Left renal pelvis (tissue), 4 donors: ENCODE measurements at places on chromosomes 4 and X. TPM values are rescaled to one million over a fixed set of nuclear protein-coding genes. Genes with fewer than 3 reads are reported as not detected.
A peak's percentile ranks its signal among the peaks of the same experiment; 100 is the strongest.

- DNase-seq = peak; percentile 20
Measured at GRCh38 chrX:69387567-69388487, 116.3 kb upstream of the NALF2 start.

Gene SEPSECS
- polyA plus RNA-seq = 10.7 TPM

Gene S100P
- polyA plus RNA-seq = 1.6 TPM

- DNase-seq = no peak
Measured at GRCh38 chr4:163703251-163703650, 208.8 kb downstream of the TMA16 start.

DNA sequence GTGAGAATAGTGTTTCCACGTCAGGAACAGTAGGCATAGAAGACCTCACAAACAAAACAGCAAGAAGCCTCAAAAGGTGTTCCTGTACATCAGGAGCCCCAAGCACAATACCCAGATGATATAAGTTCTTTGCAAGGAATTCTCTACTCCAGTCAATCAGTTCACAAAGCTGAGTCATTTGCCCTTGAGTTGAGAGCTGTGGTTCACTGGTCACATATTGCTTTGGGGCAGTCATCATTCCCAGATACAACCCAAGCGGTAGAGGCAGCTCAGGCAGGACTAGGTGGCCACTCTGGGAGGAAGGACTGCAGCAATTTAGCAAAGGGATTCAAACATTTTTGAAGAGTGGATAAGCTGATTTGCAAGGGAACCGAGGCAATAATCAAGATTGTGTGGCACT lies 551.5 kb upstream of the ZFP42 start:
- no peak for DNase-seq

Gene HSD17B13
- polyA plus RNA-seq = 0.58 TPM

Gene L1CAM
- polyA plus RNA-seq = 42.3 TPM

DNA sequence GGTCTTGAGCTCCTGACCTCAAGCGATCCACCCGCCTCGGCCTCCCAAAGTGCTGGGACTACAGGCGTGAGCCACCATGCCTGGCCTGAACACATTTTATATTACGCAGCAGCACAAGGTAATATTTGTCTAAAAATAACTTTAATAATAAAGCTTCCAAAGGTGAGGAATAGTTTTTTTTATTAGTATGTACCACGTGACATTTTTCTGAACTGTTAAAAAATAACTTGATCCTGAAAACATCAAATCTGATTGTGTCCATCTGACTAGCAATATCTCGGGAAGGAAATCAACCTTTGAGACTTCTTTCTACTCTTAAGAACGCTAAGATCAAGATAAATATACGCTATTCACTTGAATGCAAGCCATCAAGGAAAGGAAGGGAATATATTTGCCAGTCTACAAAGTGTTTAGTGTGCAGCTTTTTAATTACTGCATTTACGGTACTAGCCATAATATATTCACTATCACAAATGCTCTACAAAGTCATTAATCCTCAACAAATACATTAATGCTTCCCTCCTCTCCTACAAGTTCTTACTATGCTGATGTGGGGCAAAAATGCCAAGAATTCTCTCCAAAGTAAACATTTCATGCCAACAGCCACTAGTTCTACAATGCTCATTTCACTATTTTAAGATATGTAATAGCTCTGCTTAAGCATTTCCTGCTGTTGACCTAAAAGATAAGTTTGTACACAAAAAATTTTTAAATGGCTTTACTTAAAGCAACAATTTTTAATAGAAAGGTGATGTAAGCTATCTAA lies 143.6 kb downstream of the APBB2 start:
- DNase-seq = no peak

DNA sequence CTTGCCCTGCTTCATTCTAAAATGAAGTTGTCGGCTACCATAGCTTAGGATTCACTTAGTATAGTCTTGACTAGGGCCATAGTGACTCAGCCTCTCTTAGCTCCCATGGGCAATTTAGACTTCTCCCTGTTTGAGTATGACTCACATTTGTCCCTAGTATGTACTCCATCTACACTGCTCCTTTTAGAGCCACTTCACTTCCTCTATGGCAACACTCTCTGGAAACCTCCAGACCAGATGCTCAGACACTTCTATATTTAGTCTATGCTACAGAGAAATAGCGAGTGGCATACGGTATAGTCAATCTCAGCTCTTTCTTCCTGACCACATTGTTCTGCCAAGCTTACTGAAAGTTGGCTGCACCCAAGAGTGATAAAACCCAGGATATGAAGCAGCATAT lies 11.2 kb downstream of the MEPE start:
- no peak for DNase-seq

GRCh38 chr4:95701500-95702170 lies 138.3 kb upstream of the PDHA2 start:
- no peak for DNase-seq

GRCh38 chr4:61293707-61294400 lies 93.7 kb downstream of the ADGRL3 start:
- DNase-seq = no peak

GRCh38 chr4:172708184-172708583 lies 460.4 kb upstream of the GALNT7 start:
- DNase-seq = no peak
